Stimulated activated CD8-positive, alpha-beta memory T cell treated with anti-CD3 and anti-CD28 coated beads, Interleukin-7, amount 100 ng/mL, for 4 hours (primary cell): ENCODE measurements at places on chromosomes 4 and X.

GRCh38 chr4:52265781-52266525 is 214.8 kb downstream of the SPATA18 start:
- no peak for DNase-seq

GRCh38 chrX:44183329-44183728 is 160.1 kb downstream of the EFHC2 start:
- no peak for DNase-seq

DNA sequence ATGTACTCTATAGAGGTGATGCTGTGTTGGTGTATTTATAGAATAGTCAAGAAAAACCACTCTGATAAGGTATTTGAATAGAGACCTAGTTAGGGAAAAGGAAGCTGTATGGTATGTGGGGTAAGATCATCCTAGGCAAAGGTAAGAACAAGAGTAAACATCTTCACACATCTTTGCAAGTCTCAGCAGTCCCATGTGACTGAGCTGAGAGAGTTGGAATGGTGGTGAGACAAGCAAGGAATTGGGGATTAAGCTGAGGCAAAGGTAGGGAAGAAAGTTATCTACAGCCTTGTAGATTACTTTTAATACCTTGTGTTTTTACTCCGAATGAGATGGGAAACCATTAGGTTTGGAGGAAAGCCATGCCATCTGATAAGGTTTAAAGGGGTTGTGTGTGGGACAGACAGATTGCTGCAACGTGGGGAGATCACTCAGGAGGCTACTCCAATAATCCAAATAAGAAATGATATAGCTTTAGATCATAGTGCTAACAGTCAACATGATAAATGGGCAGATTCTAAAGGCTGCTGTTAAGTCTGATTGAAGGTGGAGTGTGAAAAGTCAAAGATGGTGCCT is 31.7 kb upstream of the MANBA start:
- DNase-seq = no peak

DNA sequence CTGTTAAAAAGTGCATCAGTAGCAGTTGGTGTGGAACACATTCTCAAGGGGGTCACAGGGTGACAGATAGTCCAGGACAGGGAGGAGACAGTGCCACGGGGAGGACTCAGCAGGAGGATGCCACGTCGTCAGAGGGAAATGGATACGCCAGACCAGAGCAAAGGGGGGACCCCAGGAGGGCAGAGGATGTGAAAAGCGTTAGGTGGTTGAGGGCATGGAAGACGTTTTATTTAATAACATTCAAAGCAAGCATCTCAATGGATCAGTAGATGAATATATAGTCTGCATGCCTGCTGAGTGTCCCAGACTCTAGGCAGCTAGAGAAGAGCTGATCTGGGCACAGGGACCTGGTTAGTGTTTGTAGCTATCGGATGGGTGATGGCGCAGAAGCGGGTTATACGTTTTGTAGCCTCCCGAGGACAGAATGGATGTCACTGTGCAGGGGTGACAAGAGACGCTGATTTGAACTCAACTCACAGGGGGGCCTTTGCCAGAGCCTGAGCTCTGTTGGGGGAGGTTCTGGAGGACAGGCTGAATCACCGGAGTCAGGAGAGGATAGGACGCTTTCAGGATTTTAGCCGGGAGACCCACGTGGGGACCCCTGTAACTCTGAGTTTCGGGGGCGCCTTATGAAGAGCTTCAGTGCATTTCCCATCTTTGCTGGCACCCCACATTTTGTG is 81.3 kb downstream of the STOX2 start:
- DNase-seq = no peak

GRCh38 chrX:119107206-119107605 is 20.4 kb downstream of the KIAA1210 start:
- no peak for DNase-seq
